Putamen (tissue), 1 donor: ENCODE measurements at places on chromosomes 6 and 20.

DNA sequence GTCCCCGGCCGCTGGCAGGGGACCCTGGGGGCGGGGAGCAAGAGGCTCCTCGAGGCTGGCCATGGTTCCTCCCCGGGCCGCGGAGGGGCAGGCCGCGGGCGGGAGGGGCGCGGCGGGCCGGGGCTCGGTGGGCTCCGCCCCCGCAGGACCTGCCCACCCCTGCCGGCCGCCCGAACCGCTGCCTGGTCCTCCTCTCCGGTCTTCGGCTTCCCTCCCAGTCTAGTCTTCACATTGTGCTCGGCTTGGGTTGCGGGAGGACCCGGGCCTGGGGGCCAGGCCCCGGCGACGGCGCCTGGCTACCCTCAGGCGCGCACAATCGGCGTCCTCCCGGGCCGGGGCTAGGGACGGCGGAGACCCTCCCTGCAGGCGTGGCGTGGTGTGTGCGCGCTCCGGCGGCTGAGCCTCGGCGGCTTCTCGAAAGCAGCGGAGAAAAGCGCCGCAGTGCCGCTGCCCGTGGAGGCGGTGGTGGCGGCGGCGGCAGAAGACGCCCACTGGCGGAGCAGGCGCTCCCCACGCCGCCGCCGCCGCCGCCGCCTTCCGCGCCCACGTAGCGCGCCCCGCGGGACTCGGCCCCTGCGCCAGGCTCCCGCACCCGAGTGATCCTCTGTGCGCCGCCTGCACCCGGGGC, at the start of gene PDE10A:
PDE10A (minus strand) TSS at position 493 of the 628 bp plus-strand sequence; CDS start at position 63, 430 bp downstream.
- DNase-seq, result no peak

DNA sequence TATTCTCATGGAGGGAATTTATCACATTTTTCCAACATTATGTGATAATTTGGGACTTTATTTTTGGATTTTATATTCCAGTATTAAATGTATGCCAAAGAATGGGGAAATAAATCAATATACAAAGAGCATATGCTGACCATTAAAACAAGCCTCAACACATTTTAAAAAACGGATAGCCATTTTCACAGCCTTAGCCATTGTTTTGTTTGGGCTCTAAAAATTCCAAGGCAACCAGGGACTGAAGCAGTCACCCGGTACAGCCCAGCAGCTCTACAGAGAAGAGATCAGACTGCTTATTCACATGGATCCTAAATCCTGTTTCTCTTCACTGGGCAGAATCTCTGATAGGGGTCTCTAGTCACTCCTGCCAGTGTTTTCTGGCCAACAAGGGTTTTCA, 150.2 kb upstream of the OGFRL1 start:
- no peak for DNase-seq

DNA sequence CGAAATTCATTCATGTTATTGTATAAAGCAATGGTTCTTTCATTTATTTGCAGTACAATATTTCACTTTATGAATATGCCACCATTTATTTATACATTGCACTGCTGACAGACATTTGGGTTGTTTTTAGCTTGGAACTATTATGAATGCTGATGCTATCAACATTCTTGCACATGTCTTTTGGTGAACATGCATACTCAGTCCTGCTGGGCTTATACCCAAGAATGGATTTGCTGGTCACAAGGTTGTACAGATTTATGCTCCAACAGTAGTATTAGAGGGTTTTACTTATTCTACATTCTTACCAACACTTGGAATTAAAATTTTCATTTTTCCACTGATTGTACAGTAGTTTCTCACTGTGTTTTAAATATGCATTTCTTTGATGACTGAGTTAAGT, 126.2 kb downstream of the PTPRK start:
- DNase-seq, result no peak

- DNase-seq, result no peak
These were observed 201.6 kb downstream of the BTBD9 start for GRCh38 chr6:38438097-38438496.

DNA sequence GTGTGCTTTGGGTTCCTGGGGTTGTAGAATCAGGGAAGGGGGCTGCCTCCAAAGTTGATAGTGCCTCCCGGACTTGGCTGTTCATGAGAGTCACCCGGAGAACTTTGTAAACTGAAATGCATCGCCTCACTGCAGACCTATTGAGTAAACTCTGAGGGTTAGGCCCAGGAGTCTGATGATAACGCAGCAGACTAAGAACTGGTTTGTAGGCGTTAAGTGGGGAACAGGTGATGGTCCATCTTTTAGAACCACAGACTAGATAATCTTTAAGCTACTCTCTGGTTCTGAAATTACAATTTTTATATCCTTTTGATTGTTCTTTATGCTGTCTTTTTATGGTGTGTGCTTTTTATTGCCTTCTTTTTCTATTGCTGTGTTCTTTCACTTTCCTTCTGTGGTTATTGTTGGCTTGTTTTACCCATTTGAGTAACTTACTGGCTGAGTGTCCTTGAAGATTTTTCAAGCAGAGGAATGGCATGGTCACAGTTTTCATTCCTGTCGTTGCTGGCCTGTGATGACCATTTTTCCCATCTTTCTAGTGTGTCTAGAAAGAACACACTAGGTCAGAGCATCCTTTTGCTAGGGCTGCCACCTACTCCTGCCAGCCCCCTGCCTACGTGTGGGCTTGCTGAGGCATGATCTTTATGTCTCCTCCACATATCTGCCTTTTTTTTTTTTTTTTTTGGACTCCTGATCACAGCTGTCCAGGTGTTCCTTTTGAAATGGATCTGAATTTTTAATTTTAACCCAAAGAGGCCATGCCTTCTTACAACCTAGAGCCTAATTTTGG, 30.9 kb downstream of the LRRC1 start:
- DNase-seq, result no peak
